ENCODE measurements at places on chromosomes 2 and 18.

GRCh38 chr18:53422896-53423295 is 801.6 kb downstream of the MBD2 start:
- DNase-seq: no peak

DNA sequence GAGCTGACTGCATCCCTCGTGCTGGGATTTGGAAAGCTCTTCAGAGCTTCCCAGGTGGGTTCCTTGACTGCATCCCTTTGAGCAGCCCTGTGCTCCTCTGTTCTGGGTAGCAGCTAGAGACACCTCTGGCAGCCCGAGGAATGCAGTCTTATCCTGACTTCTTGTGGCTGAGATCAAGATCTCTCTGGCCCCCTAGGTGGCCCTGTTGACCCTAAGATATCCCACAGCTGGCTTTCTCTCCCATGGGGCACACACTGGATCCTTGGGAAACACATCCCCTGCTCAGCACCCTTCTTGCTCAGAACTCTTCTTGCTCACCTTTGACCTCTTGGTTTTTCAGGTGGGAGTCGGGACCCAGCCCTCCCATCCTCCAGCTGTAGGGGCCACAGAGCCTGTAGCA is 237.2 kb downstream of the TSN start:
- DNase-seq: no peak

- DNase-seq: no peak
Observed at GRCh38 chr18:8519102-8519501, 90.1 kb upstream of the RAB12 start.

DNA sequence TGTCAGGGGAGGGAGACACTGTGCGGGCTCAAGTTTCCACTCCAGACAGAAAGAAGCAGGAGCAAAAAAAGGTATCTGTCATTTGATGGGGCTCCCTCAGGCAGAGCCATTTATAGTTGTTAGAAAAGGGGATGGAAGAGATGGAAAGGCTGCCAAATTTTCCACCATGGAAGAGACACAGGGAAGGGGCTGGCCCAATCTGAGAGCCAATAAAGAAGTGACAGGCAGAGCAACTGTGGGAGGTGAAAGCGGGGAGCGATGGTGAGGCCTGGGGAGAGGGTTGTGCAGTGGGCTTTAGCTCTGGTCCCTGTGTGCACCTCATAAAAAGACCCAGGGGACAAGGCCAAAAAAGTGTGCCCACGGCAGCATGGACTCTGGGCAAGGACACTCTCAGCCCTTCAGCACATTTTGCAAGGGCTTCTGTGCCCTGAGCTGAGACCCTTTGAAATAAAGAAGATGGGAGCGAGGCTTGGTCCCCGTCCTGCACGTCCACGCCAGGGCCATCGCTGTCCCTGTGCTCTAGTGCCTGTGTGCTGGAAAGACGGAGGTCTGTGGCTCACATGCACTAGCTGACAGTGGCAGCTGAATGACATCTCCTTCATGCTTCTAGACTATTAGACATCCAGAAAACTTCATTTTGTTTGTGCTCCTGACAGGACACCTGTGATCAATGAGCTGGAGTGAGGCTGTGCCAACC is 456.7 kb upstream of the HS6ST1 start:
- DNase-seq: no peak

- DNase-seq: no peak
Observed at GRCh38 chr2:178409261-178409660, 41.7 kb downstream of the PRKRA start.

DNA sequence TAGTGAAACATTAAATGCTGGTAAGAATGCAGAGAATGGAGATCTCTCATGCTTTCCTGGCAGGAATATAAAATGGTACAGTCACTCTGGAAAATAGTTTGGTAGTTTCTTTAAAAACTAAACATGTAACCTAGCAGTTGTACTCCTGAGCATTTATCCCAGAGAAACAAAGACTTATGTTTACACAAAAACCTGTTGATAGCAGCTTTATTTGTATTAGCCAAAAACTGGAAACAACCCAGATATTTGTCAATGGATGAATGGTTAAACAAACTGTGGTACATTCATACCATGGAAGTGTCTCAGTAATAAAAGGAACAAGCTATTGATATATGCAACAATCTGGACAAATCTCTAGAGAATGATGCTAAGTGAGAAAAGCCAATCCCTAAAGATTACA is 81.7 kb upstream of the CTAGE1 start:
- no peak for DNase-seq

DNA sequence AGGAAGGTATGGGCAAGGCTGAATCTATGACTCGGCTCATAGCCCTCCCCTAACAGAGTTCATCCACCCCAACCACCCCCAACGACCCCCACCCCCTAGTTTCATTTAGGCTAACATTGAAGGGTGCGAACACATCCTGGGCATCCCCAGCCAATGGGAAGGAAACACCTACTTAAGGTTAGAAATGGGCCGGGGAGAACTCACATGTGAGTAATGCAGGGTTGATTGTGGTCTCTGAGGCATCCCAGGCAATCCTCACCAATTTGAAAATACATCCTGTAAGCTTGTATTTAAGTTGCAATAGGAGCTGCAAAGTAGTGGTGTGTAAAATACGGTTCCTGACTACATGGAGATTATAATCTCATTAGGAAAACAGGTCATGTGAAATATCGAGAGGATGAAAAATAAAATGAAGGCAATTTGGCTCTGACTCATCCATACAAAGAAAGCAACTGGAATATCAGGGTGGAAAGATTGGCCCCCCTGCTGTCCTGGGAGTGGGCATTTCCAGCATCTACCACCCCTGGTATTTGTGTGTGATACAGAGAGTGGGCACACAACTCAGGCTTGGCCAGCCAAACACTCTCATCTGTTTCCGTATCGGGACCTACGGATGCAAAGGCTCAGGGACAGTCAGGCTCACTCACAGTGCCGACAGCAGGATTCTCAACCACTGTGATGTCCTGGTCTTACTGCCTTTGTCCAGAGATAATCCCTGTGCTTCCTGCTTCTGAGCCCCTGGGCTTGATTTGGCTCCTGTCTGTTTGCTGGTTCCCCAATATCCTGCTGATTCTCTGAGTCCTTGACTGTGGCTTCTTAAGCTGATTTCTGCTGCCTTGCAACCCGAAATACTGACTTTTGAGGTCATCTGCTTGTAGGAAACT is 90.0 kb upstream of the NCKAP5 start:
- peak; percentile 56 for DNase-seq

DNA sequence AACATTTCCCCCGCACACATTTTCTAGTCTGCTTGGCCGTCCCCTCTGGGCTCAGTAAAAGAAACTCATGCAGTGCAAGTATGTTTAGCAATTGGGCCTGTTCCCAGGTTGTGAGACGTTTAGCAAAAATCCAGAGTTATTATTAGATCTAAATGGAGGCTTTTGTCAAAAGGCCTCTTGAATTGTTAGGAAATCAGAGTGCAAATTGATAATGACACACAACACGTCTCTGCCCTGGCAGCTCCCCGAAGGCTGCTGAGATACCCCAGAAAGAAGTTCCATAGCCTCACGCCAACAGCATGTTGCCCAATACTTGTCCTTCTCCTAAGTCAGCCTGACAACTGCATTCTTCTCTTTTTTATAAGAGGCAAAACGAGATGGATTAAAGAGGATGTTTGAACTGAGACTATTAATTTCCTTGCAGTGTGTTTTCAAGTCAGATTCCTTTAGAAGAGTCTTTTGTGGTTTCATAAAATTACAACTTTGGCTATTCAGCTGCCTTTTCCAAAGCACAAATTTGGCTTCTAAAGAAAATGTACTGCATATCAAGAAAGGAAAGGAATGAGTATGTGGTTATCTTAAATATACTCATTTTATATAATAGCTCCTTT is 202.2 kb downstream of the TRIB2 start:
- peak; percentile 85 for DNase-seq

DNA sequence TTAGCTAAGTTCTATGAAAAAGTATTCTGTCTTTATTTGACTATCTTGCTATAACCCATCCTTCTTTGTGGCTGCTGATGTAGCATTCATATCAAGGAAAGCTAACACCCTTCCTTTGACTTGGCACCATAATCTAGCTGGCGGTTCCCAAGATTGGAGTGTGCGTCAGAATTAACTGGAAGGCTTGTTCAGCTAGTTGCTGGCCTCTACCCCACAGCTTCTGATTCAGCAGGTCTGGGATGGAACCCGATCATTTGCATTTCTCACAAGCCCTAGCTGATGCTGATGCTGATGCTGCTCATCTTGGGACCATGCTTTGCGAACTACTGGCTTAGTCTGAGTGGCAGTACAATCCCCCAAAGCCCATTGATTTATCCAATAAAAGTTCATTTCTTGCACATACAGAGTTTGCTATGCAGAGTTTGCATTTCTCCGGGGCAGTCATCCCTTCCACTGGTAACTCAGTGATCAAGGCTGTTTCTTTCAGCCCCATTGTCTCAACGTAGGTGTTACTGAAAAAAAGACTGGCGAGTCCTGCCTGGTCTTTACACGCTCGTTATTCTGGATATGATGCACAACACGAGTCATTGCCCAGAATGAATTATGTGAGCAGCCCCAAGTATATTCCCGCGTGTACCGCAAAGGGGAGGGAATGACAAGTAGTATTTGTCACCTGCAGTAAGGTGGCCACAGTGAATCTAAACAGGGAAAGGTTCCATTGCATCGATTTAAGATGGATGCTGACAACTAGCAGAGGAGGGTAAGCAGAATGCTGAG is 96.5 kb downstream of the ZNF532 start:
- no peak for DNase-seq

DNA sequence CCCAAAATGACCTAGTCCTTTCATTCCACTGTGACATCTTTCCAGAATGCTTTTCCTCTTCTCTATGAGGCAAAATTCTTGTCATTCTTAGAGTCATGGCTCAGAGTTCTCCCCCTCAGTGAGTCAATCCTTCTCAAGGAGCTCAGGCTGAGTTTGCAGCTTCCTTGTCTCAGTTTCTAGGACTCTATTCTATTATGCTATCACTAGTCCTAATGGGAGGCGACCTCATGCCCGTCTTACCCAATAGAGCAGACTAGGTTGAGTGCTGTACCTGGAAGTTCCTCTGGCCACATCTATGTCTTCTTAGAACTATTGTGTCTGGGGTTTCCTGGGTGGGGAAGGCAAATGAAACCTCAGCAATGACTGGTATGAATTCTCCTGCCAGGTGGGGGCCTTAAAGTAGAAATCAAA is 51.5 kb downstream of the HAUS1 start:
- peak; percentile 96 for DNase-seq

DNA sequence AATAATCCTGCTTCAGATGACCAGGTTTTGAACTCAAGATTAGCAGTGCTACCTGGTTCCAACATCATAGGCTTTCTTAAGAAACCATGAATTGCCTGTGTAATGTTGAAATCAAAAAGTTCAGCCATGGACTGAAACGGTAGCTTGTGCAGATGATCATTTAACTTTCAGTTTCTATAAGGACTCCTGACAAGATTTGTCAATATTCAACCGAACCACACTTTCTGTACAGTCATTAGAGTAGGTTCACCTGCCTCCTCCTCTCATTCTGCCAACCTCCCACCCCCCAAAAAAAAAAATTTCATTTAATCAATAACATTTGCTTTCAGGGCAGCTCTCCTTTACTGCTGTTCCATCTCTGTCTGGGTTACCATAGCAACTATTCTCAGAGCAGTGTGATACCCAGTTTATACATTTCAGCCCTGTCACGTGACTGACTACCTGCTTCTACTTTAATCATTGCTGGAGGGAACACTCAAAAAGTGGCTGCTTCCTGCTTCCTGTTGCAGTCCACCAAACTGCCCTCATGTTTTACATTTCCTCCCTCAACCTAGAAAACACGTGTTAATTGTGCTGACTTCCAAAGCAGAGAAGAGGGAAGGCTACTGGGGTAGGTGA is 275.5 kb downstream of the SS18 start:
- DNase-seq: no peak

- DNase-seq: no peak
Observed at GRCh38 chr2:141888987-141889555, 241.7 kb downstream of the LRP1B start.

GRCh38 chr18:75607701-75608100 is 180.2 kb upstream of the SMIM21 start:
- peak; percentile 49 for DNase-seq

GRCh38 chr2:240155048-240155744 is 14.7 kb upstream of the OTOS start:
- DNase-seq: no peak

- peak; percentile 42 for DNase-seq
Observed at GRCh38 chr2:65396348-65397026, 35.9 kb downstream of the SPRED2 start.

- DNase-seq: no peak
Observed at GRCh38 chr18:48910972-48911545, 39.7 kb downstream of the SMAD7 start.

DNA sequence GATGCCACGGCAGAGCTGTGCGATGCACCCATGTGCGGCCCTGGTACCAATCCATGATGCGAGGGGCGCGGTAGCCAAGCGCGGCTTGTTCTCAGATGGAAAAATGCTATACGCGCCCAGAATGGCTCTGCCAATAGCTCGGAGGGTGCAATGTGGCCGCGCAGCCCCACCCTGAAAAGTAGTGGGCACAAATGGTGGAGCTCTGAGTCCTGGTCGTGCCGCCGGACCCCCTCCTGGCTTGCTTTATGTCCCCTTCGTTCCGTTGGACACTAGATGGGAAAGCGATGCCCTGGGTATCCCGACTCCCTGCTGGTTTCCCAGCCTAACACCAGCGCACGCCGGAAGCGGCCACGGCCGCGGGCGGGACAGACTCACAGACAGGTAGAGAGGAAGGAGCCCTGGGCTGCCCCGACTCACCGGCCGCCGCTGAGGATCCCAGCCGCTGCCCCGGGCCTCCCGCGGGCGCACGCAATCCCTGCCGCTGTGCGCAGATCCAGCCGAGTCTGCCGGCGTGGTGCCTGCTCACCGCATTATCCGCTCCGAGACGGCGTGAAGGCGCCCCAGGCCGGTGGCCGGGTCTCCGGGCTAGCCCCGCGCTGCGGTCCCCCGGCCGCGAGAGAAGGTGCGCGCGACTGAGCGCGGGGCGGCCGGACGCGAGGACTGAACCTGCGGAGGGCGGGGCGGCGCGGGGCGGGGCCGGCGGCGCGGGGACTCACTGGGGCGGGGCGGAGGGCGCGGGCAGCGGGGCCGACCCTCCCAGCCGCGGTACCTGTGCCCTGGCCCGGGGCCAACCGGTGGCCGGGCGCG is at the start of gene CDC42EP3:
TSS of gene CDC42EP3 (minus strand) at position 634 of the 807 bp plus-strand sequence. CDS start 25,055 bp downstream, outside the sequence.
- peak; percentile 75 for DNase-seq

GRCh38 chr2:1440581-1440980 is 27.3 kb downstream of the TPO start:
- no peak for DNase-seq

GRCh38 chr2:73979686-73980085 is 5.0 kb upstream of the TET3 start:
- DNase-seq: peak; percentile 71

GRCh38 chr18:80068571-80069272 is 34.5 kb downstream of the RBFA start:
- DNase-seq: no peak

DNA sequence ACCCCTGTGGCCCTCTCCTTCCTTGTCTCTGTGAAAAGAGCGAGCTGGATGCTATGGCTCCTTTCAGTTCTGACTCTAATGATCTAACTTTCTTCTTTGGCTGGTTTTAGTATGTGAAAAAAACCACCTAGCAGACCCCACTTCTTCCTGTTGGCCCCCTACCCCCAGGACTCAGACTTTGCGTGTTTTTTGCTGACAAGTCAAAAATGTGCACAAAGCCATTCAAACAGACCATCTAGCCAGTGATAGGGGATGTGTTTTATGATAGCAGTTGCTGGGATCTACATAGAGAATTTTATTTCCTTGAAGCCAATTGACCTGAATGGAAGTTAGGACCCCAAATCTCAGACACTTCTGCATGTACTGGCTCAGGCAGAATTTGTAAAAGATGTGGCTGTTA is 49.1 kb downstream of the MFSD6 start:
- no peak for DNase-seq

GRCh38 chr2:152627351-152627957 is 89.8 kb downstream of the PRPF40A start:
- peak; percentile 40 for DNase-seq
